A673 (cell line): ENCODE measurements at places on chromosomes 13 and 19. TPM values are rescaled to one million over a fixed set of nuclear protein-coding genes. Genes with fewer than 3 reads are reported as not detected.

ZNF628 gene
- total RNA-seq: 11.9 and 16.7 TPM in 2 replicates

U2AF2 gene
- 385 and 411 TPM in 2 replicates for total RNA-seq

CNN1 gene
- total RNA-seq: 0.60 TPM in 1 of 2 replicates, not detected in the other

ZNF625 gene
- 9.1 and 11.1 TPM in 2 replicates for total RNA-seq

NAA16 gene
- total RNA-seq: 27.2 and 29.0 TPM in 2 replicates

MATK gene
- 2.0 and 3.5 TPM in 2 replicates for total RNA-seq

COG3 gene
- total RNA-seq: 20.3 and 24.3 TPM in 2 replicates

ZNF490 gene
- total RNA-seq: 7.7 and 9.5 TPM in 2 replicates
